ENCODE measurements at places on chromosomes 3 and 15. TPM values are rescaled to one million over a fixed set of nuclear protein-coding genes. Genes with fewer than 3 reads are reported as not detected.

MKRN3 gene
- total RNA-seq: 9.3 TPM

TMEM207 gene
- not detected for total RNA-seq

SMCO1 gene
- total RNA-seq: 0.05 TPM

PIGZ gene
- 1.7 TPM for total RNA-seq

DNA sequence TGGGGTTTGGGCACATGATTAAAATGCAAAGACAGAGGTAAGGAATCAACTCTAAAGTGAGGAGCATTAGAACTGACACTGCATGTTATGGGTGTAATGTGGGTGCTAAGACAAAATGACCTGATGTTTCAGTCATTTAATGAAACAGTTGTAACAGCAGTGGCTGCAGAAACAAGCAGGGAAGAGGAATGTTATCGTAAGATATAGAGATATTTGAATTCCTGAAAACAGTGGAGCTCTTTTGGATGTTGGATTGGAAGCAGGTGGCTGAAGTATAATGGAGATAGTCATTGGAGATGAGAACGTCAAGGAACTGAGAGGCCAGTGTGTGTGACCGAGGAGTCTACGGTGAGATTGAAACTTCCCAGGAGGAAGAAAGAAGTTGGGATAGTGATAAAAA is 1065.2 kb downstream of the ZPLD1 start:
- no peak for DNase-seq

DNA sequence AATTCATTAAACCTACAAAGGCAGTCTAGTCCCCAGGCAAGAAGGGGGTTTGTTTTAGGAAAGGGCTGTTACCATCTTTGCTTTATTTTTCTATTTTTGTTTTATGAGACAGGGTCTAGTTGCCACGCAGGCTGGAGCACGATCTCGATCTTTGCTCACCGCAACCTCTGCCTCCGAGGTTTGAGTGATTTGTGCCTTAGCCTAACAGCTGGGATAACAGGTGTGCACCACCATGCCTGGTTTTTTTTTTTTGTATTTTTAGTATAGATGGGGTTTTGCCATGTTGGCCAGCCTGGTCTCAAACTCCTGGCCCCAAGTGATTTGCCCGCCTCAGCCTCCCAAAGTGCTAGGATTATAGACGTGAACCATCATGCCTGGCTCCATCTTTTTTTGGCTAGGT is 4.9 kb downstream of the HIGD1A start:
- DNase-seq: no peak

GRCh38 chr15:78390826-78391225 is 47.2 kb upstream of the IREB2 start:
- DNase-seq: peak; percentile 44

DNA sequence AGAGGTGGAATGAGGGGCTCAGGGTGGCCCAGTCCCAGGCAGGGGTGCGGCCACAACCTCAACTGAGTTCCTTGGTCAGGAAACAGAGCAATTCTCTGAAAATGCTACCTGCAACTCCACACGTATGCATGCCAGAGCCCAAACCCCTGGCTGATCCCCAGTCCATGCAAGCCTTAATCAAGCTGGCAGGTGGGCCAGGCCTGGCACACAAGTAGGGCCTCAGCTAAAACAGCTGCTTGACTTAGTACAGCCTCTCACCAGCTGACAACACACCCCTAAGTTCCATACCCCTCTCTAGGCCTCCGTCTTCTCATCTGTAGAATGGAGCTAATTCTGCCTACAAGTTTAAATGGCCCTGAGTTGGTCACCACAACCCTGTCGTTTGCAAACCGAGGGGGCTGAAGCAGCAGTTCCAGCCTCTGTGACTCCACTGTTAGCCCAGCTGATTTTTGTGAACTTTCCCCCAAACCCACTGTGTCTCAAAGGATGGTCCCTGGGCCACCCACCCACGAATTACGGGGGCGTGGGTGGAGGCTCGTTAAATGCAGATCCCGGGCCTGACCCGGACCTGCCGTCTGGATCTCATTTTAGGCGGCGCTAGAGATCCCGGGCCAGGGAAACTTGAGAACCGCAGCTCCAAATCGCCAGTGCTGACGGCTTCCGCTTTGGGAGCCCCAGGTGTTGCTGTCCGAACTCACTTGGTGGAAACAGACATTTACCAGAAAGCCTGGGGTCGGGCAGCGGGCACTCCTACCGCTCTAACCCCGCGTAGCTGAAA is 927 bp downstream of the CHDH start:
- peak; percentile 34 for DNase-seq

- DNase-seq: no peak
Measured at GRCh38 chr3:54357301-54357700, 234.9 kb downstream of the CACNA2D3 start.

DNA sequence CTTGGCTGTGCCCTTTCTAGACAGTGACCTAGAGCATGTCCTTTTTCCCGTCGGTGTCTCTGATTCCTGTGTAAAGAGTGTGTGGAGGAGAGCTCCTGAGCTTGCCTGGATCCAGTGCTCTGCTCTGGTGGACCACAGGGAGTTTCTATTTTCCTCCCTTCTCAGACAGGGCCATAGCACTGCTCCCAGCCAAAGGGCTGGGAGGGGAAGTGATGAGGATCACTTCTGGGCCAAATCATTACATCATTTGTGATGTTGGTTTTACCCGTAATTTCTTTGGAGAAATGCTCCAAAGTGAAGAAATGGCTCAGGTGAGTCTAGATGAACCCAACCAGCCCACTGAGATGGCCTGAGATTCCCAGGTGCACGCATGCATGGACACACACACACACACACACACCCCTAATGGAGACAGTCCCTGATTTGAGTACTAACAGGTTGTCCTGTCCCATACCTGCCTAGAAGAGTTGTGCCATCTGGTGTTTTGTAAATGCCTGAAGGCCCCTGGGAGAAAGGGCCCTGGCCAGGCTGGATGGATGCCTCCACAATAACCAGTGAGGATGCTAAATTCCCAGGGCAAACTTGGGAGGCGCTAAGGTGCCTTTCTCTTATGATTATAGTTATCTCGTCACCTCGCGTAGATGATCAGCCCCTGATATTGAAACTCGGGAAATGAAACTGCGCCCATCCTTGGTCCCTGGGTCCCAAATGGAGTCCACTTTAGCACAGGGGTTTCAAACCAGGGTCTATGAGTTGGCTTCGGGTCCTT is 86.9 kb downstream of the ASB7 start:
- DNase-seq: no peak

- no peak for DNase-seq
Measured at GRCh38 chr3:133092681-133093080, 54.5 kb downstream of the TMEM108 start.

GRCh38 chr3:149019580-149019979 is 28.2 kb downstream of the GYG1 start:
- DNase-seq: no peak

- DNase-seq: no peak
Measured at GRCh38 chr3:72548981-72549380, 299.3 kb downstream of the SHQ1 start.

DNA sequence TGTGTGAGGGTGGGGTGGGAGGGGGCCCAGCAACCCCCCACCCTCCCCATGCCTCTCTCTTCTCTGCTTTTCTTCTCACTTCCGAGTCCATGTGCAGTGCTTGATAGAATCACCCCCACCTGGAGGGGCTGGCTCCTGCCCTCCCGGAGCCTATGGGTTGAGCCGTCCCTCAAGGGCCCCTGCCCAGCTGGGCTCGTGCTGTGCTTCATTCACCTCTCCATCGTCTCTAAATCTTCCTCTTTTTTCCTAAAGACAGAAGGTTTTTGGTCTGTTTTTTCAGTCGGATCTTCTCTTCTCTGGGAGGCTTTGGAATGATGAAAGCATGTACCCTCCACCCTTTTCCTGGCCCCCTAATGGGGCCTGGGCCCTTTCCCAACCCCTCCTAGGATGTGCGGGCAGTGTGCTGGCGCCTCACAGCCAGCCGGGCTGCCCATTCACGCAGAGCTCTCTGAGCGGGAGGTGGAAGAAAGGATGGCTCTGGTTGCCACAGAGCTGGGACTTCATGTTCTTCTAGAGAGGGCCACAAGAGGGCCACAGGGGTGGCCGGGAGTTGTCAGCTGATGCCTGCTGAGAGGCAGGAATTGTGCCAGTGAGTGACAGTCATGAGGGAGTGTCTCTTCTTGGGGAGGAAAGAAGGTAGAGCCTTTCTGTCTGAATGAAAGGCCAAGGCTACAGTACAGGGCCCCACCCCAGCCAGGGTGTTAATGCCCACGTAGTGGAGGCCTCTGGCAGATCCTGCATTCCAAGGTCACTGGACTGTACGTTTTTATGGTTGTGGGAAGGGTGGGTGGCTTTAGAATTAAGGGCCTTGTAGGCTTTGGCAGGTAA is 8.1 kb downstream of the FAM131A start:
- peak; percentile 78 for DNase-seq

DNA sequence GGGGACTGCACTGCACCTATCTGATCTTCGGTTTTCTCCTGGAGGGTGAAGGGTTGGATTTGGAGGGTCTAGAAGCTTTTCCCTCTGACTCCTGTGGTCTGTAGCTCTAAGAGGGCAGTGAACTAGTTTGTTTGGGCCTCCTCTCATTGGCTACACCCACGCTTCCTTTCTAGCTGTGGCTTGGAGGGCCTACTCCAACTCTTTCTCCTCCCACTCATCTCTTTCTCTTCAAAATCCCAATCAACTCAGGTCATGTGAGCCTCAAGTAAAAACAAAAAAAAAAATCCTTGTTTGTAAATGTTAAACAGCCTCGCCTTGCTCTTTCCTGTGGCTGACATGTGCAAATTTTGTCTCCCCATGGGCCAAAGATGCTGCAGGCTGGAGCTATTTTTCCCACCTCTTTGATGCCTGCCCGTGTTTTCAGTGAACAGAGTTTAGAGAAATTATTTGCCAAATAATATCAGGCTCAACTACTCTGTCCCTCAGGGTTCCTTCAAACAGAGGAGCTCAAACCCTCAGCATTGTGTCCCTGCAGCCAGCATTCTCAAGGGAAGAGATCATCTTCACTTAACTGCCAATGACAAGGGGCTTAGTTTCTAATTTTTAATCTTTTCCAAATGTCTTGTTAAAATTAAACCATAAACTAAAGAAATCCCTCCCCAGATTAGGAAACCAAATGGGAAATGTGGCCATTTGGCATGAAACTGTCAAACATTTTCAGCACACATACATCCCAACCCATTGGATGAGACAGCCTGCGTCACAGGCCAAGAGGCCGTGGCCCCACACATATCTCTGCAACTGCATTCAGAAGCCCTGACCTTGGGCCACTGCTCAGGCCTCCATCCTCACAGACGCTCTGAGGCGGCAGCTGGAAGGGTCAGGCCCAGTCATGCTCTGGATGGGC is 114.8 kb upstream of the THBS1 start:
- DNase-seq: no peak

DNA sequence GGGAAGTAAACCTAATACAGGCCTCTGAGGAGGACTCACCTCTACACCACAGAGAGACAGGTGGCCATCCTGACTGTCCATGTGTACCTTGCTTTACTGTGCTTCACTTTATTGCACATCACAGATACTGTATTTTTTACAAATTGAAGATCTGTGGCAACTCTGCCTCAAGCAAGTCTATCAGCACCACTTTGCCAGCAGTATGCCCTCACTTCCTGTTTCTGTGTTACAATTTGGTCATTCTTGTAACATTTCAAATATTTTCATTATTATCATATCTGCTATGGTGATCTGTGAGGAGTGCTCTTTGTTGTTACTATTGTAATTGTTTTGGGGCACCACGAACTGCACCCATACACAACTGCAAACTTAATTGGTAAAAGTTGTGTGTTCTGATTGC is 78.0 kb downstream of the BBX start:
- DNase-seq: no peak

DNA sequence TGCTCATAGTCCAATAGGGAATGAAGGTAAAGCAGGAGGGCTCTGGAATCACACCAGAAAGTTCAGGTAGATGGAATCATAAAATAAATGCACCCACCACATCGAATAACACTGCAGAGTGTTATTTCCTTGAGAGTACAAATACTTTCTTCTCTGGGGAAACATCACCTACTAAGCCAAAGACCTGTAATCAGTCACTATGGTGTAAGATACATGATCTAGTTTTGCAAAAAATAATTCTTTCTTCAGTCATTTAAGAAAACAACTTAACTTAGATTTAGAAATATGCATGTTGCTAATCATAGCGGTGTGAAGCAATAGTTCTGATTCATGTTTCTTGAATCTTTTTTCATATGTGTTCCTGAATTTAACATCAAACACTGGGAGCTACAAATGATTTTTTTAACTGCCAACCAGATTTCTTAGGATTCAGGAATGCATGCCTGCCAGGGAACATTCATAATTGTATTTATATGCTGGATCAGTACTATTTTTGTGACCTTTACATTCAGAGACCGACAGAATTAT is 40.2 kb upstream of the MEIS2 start:
- DNase-seq: no peak

DNA sequence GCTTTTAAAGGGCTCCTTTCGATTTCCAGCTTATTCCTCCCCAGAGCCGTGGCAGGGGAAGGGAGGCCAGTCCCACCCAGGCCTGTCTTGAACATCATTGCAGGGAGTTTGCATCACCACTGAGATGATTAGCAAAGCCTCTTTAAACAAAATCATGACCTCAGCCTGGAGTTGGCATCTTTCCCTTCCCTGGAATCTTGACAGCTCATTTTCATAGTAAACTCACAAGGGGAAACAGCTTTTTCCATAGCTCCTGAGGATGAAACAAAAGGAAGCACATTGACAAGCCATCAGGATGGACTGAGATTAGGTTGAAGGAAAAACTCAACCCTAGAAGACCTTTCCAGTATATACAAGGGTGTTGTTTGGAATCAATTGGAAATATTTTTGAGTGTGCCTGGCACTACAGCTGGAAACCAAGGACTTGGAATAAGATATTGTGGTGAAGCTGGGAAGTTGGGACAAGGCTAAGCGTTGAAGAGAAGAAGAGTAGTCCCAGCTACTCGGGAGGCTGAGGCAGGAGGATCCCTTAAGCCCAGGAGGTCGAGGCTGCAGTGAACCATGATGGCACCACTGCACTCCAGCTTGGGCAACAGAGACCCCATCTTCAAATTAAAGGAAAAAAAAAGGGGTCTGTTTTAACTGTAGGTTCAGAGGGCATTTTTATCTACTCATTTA is 3.1 kb upstream of the LARP6 start:
- DNase-seq: peak; percentile 95

DNA sequence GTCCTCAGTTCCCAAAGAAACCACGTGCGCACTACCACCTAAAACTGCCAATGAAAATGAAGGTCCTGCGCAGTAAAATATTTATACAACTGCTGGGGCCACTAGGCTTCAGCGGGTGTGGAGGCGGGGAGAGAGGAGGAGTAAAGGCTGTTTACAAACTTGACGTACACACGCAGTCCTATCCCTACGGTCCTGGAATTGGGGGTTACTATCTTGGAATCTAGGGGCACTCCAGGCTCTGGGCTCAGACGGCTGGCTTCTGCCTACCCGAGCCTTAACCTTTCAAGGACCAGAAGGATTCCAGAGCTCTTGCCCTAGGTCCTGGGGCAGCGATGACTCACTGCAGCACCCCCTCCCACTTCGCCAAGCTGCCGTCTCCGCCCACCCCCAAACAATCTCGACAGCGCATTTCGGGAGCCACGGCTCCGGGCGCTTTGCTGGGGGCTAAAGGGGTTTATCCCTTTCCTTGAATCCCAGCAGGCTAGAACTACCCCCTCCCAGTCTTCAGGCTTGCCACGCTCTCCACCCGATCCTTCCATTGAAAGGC is 3.0 kb downstream of the ADAMTS9 start:
- peak; percentile 1 for DNase-seq

GRCh38 chr15:67085818-67086636 is 20.6 kb downstream of the SMAD3 start:
- DNase-seq: peak; percentile 89

- no peak for DNase-seq
Measured at GRCh38 chr3:89043406-89043932, 64.0 kb upstream of the EPHA3 start.

- no peak for DNase-seq
Measured at GRCh38 chr3:140368223-140368811, 309.5 kb upstream of the TRIM42 start.
